Hypothalamus (tissue), 51 donors: ENCODE measurements at places on chromosomes 2 and 18.

DNA sequence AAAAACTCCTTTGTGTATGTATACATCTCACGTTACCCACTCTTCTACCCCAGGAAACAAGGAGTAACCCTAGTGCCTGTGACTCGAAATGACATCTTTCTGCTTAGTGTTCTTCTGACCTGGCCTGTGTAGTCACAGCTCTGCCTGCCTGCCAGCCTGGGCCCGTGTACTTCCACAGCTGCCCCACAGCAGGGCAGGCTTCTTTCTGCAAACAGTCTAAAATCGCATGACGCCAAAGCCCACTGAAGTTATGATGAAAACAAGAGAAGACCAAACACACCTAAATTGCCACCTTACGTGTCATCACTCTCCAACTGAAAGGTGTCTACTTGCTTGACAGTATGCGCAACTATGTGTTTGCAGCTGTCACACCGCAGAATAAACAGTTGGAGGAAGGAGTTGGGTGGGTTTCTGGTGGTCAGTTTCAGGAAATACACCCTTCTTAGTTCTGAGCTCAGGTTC is 1.5 kb downstream of the GAREM1 start:
- peak; percentile 35 for DNase-seq

- DNase-seq, result peak; percentile 73
These were observed 686 bp upstream of the PNO1 start for GRCh38 chr2:68157002-68157401.

DNA sequence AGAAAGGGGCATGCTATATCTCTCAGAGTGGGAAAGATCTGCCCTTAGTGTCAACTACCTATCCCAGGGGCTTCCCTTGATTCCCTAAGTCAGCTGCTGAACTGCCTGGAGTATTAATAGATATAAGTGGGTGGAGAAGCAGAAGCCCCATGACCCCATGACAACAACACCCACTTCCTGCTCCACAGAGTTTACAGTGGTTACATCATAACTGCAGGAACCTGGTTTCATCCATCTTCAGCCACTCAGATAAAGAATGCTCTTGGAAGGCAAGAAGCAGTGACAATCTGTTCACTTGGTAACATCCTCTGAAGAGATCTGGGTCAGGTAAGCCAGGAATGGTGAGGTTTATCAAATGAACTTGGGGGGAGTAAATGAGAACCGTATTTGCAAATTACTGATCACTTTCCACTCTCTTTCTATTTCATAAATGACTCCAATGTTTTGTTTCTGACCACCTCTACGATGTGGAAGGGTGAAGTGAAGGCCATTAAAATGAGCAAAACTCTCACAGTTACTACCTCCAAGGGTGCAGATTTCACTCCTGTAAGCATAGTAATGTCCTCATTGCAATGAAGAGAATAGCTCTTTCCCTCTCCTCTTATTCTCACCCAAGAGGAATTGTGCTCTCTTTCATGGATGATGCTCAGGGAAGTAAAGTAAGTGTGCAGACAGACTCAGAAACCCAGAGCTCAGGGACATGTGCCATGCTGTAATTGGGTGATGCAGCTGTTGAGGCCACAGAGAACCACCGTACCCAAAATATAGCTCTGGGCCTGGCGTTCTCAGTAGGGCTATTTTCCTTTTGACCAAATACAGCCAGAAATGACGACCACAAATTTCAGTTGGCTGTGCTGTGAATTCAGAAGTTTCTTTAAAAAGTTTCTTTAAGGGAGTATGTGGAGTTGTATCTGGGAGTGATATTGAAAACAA is 192.8 kb upstream of the APCDD1 start:
- DNase-seq, result no peak

DNA sequence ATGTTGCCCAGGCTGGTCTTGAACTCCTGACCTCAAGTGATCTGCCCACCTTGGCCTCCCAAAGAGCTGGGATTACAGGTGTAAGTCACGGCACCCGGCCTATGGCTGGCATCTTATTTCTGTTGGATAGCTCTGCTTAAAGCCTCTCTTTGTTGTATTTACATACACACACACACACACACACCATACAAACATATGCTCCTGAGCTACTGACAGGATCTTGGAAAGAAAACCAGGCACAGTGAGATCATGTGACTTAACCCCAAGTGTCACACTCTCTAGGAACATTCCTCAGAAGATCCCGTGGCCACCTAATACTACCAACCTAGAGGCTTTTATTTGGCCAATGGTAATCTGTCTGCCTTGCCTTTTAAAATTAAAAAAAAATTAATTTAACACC is 85.1 kb upstream of the HAAO start:
- no peak for DNase-seq

GRCh38 chr2:102708847-102709559 is 52.8 kb upstream of the TMEM182 start:
- no peak for DNase-seq

DNA sequence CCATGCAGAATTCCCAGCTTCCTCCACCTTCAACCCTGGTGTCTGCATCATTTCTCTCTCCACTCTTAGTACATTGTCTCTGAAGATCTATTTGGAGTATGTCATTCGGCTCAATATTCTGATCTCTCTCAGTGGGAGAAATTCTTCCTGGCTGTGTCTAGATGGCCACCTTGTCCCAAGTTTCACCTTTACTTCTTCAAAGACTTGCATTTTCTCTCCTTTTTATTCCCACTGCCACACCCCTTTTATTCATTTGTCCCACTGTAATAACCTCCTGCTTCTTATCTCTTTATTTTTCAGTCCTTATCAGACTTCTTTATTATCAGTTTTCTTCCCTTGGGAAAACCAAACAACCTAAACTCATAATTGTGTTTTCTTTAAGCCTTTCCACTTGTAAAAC is 54.3 kb upstream of the CERS6 start:
- DNase-seq, result no peak

DNA sequence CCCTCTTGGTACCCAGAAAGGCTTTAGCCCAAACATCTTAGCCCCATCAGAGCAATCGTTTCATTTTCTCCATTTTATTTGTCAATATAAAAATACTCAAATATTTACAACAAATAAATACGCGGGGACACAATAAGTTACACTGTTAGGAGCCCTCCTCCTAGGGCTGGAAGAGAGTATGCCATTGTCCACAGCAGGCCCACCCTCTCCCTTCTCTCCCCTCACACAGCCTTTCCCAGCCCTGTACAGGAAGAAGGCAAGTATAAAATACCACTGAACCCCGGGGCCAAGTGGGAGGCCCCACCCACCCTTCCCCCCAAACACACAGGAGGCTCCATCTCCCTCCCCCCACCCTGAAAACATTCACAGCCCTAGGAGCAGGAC is 1.9 kb upstream of the ANKRD39 start:
- DNase-seq, result no peak

GRCh38 chr2:210477496-210477895 is 937 bp upstream of the LANCL1 start:
- no peak for DNase-seq

DNA sequence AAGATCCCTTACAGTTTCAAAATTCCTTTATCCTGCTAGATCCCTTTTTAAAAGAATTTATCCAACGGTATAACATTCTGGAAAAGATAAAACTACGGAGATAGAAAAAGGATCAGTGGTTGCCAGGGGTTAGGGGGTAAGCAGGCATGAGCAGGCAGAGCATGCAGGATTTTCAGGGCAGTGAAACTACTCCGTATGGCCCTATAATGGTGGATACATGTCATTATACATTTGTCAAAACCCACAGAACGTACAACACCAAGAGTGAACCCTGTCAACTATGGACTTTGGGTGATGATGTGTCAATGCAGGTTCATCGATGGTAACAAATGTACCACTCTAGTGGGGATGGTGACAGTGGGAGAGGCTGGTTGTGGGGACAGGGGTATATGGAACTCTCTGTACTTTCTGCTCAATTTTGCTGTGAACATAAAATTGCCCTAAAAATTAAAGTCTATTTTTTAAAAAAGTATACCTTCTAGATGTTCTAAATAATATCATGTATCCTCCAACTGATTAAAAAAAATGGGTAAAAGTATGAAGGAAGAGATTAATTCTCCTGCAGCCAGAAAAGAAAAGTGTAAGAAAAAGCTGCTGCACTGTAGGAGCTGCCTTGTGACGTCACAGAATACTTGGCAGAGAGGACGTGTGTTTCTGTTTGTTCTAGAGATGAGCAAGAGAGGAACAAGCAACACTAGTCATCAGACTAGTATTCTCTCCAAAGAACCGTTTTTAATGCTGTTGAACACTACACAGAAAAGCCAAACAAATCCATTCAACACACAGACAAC is 23.6 kb downstream of the ANKRD44 start:
- DNase-seq, result no peak

- DNase-seq, result peak; percentile 30
These were observed 1541.9 kb upstream of the PIK3C3 start for GRCh38 chr18:40413160-40413559.

DNA sequence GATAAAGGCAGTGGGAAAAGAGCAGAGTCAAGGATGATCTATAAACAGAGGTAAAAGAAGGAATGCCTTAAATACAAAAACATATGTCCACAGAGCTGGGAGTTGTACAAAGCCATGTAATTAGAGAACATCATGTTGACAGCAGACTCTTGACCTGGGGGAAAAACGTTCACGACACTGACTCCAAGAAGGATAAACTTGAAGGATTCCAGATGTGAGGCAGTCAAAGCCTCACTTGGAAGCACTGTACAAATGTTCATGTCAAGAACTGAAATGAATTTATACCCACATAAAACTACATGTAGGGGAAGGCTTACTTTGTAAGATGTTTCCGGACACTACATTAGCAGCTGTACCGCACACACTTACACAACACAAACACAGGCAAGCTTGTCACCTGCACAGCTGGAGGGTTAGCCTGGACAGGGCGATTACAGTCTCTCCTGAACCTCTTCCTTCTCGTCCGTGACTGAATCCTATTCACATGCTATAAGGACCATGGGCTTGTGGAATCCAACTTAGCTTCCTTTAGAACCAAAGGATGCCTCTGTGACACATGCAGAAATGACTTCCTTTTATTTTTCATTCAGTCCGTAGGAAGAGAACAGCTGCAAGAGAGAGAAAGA is 88.6 kb downstream of the SH3YL1 start:
- DNase-seq, result no peak

DNA sequence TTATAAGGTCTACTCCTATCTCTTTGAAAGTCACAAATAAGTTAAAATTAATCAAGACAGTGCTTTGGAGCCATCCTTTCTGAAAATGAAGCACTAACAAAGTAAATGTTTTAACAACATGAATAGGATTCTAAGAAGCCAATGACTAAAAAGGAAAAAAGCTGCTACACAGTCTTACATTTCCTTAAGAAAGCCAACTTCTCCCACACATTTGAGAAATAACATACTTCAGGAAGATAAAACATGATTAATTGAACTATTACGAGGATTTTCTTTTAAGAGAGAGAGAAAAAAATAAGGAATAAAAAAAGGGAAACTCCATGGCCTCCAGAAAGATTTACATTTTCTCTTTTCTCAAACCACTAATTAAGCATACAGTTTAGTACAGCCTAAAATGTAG is 113.1 kb downstream of the GCA start:
- DNase-seq, result no peak

DNA sequence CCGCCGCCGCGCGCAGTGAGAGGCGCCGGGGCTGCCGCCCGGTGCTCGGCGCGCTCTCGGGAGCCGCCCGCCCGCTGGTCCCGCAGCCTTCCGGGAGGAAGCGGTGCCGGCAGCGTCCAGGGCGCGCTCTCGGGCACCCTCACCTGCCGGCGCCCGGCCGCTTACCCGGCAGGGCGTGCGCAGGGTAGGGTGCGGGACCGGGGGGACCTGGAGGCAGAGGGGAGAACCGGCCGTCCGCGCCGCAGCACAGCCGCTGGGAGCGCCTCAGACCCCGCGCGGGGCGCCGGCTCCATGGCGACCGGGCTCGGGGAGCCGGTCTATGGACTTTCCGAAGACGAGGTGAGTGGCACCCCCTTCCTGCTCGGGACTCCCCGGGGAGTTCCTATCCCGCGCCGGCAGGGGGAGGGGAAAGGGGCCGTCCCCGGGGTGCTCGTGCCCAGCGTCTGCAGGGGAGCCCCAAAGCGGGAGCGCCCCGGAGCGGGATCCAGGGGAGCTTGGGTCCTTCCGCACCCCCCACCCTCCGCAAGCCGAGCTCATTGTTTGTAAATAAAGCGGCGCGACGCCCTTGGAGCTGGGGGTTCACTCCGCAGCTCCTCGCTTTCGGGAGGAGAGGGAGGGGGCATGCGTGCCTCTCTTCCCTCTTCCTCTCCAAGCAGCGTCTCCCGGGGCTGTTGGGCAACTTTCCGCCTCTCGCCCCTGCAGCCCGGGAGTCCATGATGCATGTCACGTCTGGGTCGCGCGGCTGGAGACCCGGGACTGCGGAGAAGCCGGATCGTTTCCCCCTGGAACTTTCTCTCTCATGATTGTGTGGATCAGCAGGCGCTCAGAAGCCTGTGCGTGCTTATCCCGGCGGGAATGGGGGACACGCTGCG is 580 bp downstream of the NEDD4L start:
- peak; percentile 46 for DNase-seq

GRCh38 chr2:77520641-77521547 is 1.3 kb downstream of the LRRTM4 start:
- DNase-seq, result no peak

GRCh38 chr2:32632089-32632488 is 4.2 kb downstream of the TTC27 start:
- no peak for DNase-seq

DNA sequence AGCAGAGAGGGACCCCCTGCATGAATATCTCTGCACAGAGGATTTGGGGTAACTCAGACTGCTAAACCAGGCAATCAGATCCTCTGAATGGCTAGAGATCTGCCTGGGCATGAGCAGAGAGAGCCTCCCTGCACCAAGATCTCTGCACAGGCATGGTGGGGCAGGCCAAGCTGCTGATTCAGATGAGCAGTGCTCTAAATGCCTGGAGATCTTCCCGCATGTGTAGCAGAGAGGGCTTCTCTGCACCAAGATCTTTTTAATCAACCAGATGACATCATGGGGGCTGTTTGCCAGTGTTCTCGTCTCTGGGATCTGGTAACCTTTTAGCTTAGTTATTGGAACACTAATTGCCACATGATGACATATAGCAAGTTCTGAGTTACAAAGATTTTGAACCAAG is 301.3 kb upstream of the GALNT5 start:
- no peak for DNase-seq

- no peak for DNase-seq
These were observed 170.7 kb downstream of the STK39 start for GRCh38 chr2:168076731-168077130.

DNA sequence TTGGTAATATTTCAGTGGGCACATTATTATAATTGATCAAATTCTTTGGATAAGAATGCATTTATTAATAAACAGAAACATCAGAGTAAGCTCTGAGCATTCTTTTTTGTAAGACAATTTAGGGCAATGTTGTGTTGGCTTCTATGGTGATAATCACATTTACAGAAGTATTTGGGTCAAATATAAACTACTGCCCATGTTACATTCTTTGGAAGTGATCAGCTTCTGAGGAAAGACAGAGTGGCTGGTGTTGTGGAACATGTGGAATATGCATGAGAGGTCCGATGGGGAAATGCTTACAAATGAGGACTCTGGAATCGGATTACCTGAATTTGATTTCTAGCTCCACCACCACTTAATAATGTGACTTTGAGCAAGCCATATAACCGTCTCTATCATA is 19.4 kb downstream of the SERPINB13 start:
- DNase-seq, result no peak

- no peak for DNase-seq
These were observed 374.3 kb downstream of the TMX3 start for GRCh38 chr18:68340606-68341005.

GRCh38 chr18:48230467-48231113 is 178.6 kb downstream of the ZBTB7C start:
- DNase-seq, result peak; percentile 23

- no peak for DNase-seq
These were observed 156.0 kb downstream of the TFCP2L1 start for GRCh38 chr2:121128741-121129659.

GRCh38 chr18:69980509-69980908 is 32.8 kb upstream of the CD226 start:
- no peak for DNase-seq

- DNase-seq, result no peak
These were observed 291.6 kb downstream of the PLCL1 start for GRCh38 chr2:198096002-198096401.
